ENCODE measurements at places on chromosomes 6 and 20.

DNA sequence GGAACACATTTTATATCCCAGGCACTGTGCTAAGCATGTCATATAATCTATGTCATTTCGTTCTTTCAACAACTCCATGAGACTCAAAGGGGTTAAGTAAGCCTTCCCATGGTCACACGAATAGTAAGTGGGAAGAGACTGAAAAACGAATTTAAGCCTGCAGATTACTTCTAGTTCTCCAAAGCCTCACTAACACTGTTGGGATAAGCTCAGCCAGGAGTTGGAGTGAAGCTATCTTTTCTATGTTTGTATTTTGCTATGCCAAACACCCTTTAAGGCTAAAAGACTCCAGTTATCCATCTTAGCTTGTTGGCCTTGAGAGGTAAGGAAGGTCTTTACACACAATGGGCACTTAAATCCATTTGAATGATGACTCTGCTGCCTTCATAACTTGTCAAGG lies 148.1 kb upstream of the UST start:
- no peak for DNase-seq

GRCh38 chr6:144285798-144286502 lies 815 bp downstream of the UTRN start:
- DNase-seq = no peak

DNA sequence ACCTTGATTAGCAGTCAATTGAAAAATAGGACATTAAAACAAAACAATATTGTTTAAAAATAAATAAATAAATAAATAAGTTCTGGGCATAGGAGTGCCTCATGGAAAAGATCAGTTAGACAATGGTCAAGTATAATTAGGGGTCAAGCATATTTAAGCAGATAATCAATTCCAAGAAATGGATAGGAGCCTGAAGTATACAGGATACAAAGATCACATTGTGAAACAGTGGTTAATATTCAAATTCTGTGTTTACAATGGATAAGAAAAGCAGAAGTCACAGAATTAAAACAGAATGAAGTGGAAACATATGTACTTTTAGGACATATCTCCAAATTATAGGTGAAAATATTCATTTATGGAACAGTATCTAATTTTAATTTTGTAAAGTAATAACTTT lies 1028.6 kb upstream of the CITED2 start:
- DNase-seq = no peak

DNA sequence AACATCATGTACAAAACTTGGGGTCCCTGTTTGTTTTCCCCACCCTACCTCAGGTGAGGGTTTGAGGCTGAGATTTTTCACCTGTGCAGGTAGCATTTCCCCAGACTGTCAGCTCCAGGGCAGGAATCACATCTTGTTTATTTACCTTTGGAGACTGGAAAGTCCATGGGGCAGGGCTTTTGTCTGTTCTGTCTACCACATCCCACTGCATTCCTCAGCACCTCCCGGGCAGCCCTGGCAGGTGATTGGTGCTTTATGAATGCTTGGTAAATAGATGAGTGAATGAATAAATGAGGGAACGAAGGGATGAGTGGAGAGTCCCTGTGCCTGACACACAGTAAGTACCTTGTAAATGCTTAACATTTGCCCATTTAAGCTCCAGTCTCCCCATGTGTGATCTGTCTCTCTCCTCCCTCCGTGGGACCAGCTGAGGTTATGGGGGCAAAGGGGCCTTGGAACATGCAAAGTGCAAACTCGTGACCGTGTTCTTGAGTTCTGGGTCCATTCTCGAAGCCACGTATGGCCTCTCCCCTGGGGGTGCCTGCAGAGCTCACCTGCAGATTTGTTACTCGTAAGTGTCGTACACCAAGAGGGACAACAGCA lies 69.7 kb upstream of the PMEPA1 start:
- no peak for DNase-seq

DNA sequence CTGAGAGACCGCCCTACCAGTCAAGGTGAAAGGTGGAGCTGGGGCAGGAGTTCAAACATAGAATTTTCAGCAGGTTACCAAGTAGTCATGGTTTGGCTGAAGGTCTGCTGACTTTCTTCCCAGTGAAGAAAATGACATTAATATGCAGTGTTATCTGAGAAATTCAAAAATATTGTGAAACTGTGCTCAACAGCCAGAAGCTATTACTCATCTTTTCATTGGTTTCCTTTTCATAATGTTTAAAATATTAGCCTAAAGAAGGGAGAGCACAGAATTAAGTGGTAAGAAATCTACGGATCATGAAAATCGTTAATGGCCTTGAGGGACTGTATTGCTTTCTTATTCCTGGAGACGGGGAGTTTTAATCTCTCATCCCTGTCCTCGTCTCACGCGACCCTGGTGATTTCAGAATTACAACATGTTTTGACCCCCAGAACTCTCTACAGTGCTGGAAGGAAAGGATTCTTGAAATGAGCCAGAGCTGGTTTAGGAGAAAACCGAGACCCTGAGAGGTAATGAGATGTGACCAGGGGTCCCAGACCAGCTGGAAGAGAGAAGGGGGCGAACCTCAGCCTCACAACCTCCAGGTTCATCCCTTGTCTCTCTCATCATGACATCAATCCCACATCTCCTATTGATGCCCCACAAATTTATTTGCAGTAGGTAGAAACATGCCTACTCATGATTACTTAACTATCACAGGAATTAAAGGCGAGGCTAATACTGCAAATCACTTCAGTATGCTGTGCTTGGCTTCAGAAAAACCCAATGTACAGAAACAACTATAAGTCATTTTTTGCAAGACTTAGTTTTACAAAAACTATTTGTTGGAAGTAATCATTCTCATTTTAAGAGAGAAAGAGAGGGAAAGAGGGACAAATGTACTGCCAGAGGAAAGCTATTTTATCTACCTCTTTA lies 209.5 kb downstream of the FNDC1 start:
- no peak for DNase-seq

- DNase-seq = no peak
Measured at GRCh38 chr20:32112841-32113240, 3.3 kb downstream of the TM9SF4 start.

All from cortex of kidney (tissue), 1 donor.